BJ (cell line): ENCODE measurements at places on chromosomes 7 and 10.

GRCh38 chr10:61100887-61101286 is 156.9 kb upstream of the RHOBTB1 start:
- no peak for DNase-seq

DNA sequence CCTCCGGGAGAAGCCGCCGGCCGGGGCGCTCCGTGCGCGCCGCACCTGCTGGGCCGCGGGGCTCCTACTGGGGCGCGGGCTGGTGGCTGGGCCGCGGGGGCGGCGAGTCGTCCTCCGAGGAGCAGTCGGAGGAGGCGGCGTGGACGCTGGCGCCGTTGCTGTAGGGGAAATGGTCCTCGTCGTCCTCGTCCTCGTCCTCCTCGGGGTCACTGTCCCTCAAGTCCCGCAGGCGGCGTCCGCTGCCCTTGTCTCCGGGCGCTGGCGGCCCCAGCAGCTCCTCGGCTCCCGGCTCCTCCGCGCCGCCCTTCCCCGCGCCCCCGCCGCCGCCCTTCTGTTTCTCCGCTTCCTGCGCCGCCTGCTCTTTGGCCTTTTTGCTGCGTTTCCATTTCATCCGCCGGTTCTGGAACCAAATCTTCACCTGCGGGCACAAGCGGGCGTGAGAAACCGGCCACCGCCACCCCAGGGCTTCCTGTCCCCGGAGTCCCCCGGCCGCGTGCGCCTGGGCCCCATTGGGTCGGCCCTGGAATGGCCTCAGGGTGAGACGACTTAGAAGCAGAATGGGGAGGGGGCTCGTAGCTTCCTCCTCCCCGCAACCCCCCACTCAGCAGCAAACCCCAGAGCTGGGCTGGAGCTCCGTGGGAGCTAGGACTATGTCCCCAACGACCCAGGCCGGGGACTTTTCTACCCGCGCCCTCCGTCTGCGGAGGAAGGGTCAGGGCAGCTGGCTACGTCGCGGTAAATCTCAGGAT is 4.8 kb downstream of the MNX1 start:
- no peak for DNase-seq

- no peak for DNase-seq
Measured at GRCh38 chr10:3955493-3955892, 170.5 kb upstream of the KLF6 start.

- DNase-seq: no peak
Measured at GRCh38 chr7:69603937-69604494, 5.7 kb downstream of the AUTS2 start.

- DNase-seq: no peak
Measured at GRCh38 chr7:159006610-159007130, 138.0 kb downstream of the VIPR2 start.

- no peak for DNase-seq
Measured at GRCh38 chr10:62027841-62028501, 126.5 kb downstream of the ARID5B start.

GRCh38 chr10:28620251-28620650 is 57.1 kb upstream of the BAMBI start:
- no peak for DNase-seq

DNA sequence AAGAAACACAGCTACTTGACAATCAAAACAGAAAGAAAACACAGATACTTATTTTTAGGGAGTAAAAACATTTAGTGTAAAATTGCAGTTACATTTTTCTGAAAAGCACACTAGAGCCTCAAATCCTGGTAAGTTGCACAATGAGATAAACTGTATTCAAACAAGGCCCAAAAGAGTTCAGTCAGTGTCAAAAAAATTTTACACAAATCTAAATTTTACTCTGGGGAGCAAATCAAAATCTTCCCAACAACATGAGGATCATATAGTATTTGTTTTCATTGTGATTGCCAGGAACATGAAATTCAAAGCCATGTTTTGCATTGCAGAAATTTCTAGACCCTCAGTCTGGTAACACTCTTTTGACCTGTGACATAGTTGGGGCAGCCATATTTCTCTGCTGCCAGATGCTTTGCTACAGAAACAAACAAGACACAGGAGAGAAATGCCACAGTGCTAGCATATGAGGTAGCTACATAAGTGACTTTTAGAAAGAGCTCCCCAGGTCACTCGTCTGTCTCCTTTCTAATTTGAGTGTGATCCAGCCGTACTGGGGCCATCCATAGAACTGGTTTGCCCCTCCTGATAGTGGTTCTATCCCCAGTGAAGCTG is 49.6 kb downstream of the PDE1C start:
- no peak for DNase-seq

- no peak for DNase-seq
Measured at GRCh38 chr7:112322070-112322469, 115.6 kb downstream of the ZNF277 start.

- no peak for DNase-seq
Measured at GRCh38 chr10:78659598-78659967, 409.2 kb upstream of the ZMIZ1 start.

DNA sequence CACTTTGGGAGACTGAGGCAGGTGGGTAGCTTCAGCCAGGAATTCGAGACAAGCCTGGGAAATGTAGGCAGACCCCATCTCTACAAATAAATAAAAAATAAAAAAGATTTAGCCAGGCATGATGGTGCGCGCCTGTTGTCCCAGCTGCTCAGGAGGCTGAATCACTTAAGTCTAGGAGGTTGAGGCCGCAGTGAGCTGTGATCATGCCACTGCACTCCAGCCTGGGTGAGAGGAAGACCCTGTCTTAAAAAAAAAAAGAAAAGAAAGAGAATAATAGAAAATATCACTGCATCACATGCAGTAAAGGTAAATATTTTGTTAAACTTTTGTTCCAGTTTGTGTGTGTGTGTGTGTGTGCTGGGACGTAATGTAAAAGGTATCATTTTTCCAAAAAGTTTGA is 3.0 kb downstream of the STRIP2 start:
- no peak for DNase-seq

- DNase-seq: no peak
Measured at GRCh38 chr10:63627396-63627795, 106.2 kb downstream of the REEP3 start.

DNA sequence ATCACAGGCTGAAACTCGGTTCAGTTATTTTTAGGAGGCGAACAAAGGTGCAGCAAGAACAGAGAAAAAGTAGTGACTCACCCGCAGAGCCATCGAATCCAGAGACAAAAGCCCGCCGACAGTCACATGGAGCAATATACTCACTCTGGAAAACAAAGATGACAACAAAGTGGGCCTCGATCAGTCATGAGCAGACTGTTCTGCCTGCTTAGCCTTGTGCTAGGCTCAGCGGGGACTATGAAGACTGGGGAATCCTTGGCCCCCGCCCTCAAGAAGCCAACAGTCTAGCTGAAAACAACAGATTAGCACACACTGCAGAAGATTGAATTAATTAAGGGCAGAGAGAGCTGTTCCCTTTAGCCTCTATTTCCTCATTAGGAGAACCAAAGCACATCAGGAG is 30.4 kb downstream of the XPNPEP1 start:
- no peak for DNase-seq

DNA sequence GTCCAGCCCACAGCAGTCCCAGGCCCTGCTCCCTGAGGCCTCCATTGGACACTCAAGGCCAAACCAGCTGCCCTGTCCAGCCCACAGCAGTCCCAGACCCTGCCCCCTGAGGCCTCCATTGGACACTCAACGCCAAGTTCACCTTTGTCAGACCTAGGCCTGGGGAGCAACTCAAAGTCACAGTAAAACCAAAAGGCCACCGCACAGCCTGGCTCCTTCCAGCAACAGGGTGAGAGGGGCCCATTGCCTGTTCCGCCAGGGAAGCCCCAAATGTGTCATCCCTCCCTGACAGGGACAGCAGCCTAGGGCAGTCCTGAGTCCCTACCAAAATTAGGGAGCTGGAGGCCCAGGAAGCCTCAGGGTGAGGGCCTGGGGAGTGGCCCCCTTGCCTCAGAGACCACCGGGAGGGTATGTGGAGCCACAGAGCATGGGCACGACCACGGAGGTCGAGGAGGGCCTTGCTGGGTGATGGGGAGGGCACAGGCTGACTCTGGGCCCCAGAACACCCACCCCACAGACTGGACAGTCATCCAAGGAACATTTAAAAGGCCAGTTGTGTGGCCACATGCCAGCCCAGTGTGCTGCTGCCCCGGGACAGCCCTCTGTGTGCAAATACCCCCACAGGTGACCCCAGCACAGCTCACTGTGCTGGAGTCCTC is 66.5 kb upstream of the PPP2R2D start:
- DNase-seq: no peak

DNA sequence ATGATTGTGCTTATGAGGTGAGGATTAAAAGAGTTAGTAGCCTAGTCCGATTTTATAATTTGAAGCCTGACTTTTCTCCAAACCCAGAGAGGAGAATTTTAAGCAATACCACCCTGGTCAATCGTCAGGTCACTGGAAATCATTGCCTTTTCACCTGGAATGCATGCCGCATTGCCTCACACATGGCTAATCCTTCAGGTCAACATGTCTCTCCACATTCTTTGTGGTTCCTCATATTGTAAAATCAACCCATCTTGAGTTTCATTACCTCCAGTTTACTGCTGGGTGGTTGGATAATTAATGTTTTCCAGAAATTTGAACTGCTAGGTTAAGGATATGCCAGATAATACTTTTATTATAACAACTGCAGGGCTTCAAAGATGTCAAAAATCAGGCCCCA is 55.6 kb upstream of the SEMA3E start:
- no peak for DNase-seq

GRCh38 chr7:51031216-51031615 is 248.5 kb upstream of the GRB10 start:
- no peak for DNase-seq

DNA sequence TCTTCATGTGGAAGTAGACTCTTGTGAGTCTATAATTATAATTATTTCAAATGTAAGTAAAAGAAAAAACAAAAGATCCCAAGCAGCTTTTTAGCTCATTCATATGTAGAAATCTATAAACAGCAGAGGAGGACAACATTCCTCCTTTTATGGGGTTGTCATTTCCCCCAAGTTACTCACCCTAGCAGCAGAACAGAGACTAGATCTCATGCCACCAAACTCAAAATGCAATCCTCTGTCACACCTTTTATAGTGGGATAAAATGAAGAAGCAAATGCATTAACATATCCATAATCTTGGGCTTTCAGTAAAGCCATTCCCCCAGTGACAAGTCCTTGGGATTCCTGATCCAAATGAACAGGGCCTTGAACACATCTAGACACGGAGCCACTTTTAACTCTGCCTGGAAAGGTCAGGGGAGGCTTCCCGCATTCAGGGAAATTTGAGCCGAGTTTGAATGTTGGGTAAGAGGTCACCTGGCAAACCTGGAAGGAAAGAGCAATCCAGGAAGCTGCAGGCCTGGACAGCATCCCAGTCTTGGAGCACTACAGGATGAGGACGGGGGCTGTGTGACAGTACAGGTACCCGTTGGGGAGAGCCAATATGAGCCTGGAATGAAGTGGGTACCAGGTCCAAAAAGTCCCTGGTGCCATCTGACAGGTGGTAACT is 76.4 kb downstream of the DOCK4 start:
- DNase-seq: no peak

- no peak for DNase-seq
Measured at GRCh38 chr7:65972976-65973375, 9.0 kb downstream of the GUSB start.

- no peak for DNase-seq
Measured at GRCh38 chr10:14571866-14572507, 202.7 kb downstream of the FAM107B start.

DNA sequence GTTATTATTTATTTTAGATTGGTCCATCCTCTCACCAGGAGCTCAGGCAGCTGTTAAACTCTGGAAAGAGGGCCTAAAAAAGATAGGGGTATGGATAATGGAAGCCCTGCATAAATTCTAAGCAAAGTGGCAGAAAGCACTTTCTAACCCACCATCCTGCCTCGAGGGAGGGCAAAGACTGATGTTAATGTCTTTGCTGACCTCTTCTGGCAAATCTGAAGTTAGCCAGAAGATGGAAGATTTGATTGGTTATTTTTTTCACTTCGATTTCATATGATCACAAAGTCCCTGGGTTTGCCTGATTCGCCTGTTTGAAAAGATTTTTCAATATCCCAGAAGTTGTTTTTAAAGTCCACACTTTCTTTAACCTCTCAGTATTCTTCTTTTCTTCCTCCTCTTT is 24.8 kb downstream of the OR9A2 start:
- no peak for DNase-seq

DNA sequence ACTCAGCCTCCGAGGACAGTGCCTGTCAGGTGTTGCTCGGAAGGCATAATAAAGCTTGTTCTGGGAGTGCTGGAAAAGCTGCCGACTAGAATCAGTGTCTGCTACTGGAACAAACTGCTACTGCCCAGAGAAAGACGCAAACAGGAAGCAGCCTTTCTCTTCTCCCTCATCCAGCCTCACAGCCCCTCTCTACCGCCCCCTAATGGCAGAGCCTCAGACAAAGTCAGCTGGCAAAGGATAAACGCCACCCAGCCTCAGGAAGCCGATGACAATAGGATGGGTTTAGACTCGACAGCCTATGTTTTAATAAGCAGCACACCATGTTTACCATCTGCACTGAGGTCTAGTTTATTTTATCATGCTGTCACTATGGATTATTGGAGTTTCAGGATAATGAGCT is 169.5 kb upstream of the LYZL1 start:
- DNase-seq: no peak

GRCh38 chr10:6445671-6446316 is 134.3 kb downstream of the PRKCQ start:
- DNase-seq: peak; percentile 2

DNA sequence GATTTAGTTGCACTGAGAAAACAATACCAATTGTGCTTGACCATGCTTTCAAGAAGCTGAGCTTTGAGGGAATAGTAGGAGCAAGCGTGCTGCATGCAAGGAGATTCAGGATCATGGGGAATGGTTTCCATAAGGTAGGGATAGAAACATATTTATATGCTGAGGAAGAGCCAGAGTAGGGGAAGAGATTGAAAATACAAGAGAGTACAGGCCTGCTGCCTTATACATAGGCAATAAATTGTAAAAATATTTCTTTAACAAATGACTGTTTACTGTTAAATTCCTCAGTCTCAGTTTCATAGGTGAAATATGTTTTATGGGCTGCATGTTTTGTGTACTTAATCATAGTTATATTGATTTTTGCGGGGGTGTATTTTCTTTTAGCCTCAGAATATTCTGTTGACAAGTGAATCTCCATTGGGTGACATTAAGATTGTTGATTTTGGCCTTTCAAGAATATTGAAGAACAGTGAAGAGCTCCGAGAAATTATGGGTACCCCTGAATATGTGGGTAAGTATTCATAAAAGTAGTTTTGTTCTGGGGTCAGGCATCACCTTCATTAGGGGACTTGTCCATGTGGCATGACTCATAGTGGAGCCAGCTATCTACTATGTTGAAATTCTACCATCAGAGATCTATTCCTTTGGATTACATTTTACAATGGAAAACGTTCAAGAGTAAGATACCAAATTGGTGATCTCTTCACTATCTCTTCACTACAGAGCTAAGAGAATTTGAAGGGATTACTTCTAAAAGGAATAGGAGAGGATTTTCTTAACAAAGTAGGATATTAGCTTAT is 36.5 kb downstream of the STK17A start:
- no peak for DNase-seq

GRCh38 chr10:82358486-82359099 is 483.6 kb downstream of the NRG3 start:
- no peak for DNase-seq

DNA sequence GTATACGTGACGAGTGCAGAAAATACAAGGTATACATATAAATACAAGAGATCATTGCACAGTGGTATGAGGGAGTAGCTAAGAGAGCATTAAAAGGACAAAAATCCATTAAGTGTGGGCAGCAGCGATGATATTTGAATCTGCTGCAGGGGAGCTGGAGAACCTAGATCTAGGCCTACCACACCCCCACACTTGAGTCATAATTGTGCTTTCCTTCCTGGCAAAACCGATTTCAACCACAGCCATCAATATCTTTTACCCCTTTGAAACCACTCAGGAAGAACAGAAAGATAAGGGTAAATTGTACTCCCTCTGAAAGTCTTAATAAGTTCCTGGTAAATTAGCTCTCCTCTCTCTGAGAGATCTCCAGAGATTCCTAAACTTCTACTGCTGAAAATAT is 345.0 kb downstream of the SORCS1 start:
- no peak for DNase-seq
